ENCODE measurements at places on chromosomes 2 and 18.
A peak's percentile ranks its signal among the peaks of the same experiment; 100 is the strongest.

GRCh38 chr2:179826297-179826696, 35.1 kb downstream of the ZNF385B start:
- DNase-seq = no peak

DNA sequence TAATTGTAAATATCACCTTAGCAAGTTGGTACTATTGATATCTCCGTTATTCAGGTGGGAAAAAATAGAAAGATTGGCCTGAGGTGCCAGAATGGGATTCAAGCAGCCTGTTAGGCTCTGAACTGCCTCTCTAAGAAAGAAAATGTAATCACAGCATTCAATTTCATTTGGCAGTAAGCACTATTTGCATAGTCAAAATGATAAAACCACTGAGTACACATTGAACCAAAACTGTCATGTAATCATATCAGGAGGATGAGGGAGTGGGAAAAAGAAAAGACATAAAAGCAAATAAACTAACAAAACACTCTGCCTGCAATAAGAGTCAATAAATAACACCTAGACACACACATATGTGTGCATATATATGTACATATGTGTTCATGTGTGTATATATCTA, 103.9 kb upstream of the TACR1 start:
- DNase-seq = no peak

DNA sequence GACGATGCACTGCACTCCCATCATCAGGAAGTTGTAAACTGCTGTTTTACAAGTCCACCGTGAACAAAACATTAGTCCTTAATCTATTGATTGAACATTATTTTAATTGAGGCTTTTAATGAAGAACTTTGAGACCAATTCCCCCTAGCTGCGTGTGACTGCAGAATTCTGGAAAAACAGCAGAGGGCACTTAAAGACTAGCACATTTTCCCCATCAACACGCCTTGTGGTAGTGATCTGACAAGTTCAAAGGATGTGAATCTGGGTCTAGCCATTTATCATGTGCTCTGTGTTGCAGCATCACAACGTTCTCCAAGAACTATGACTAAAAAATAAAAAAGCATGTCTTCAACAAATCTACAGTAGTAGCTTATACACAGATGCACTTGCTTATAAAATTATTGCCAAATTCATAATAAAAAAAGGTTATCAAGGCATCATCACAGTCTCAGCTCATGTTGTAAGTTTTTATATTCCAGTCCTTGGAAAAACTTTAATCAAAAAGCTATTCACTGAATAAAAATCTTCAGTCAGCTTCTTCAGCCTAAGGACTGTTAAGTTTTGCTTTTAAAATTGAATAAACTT, 35.8 kb downstream of the SKOR2 start:
- DNase-seq = peak; percentile 27

DNA sequence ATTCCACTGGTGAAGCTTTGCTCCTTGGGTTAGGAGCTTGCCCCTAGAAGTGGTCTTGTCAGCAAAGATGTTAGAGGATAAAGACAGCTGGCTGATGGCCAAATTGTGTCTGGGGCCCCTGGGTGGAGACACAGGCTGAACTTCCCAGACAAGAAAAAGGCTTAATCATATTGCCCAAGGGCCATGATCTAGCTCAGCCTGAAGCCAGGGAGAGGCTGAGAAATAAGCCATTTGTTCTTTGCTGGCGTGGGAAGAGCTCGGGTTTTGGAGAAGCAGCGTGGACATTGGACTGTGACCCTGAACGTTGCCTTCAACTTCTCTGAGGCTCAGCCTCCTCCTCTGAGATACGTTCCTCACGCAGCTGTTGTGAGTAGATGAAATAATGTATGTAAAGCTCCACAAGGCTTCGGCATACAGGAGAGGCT, 153.0 kb downstream of the ZFP36L2 start:
- DNase-seq = no peak

DNA sequence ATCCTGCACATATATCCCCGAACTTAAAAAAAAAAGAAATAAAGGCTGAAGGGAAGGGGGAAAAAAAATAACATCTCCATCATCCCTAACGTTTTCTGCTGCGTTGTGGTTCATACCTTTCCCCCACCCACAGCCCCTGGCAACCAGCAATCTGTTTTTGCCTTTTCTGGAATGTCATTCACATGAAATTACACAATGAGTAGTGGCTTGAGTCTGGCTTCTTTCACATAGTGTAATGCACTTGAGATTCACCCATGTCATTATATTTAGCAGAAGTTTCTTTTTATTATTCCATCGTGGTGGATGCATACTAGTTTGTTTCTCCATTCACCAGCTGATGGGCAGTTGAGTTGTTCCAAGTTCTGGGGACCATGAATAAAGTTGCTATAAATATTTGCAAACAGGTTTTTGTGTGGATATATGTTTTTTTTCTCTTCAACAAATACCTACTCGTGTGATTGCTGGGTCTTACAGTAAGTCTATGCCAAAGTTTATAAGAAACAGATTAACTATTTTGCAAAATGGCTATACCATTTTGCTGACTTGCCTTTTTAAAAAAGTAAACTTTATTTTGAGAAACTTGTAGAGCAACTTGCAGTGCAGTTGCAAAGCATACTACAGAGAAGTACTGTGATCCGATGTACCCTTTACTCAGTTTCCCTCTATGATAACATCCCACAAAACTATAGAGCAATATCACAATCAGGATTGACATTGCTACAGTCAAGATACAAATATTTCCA, 322.5 kb downstream of the LPIN1 start:
- DNase-seq = no peak

- no peak for DNase-seq
These were observed 3.5 kb downstream of the YWHAQ start for GRCh38 chr2:9627310-9627709.

DNA sequence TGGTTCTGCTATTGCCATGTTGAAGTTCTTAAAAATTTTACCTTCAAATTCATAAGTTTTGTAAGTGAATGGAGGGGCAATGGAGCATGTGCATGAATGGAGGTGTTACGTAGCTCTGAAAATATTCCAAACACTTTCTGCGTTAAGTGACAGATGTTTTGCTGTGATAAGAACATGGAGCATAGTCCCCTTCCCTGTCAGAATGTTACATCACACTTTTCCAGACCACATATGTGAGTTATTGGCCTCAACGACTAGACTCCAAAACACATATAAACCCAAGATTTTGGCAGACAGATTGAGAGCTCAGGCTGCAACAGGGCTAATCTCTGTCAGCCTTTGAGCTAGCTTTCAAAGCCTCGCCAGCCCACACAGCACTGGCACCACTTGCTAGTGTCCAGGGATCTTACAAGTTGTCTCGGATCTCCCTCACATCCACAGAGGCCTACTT, 27.2 kb upstream of the MFSD6 start:
- DNase-seq = no peak

GRCh38 chr2:132448331-132448730, 31.7 kb downstream of the GPR39 start:
- DNase-seq = no peak

- DNase-seq = no peak
These were observed 141.5 kb downstream of the NCKAP5 start for GRCh38 chr2:133426791-133427190.

- no peak for DNase-seq
These were observed 35.5 kb downstream of the NXPH2 start for GRCh38 chr2:138744713-138745112.

DNA sequence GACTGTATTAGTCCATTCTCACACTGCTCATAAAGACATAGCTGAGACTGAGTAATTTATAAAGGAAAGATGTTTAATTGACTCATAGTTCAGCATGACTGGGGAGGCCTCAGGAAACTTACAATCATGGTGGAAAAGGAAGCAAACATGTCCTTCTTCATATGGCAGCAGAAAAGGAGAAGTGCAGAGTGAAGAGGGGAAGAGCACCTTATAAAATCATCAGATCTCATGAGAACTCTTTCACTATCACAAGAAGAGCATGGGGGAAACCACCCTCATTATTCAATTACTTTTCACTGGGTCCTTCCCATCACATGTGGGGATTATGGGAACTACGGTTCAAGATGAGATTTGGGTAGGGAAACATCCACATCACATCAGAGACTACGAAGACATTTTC, 43.0 kb upstream of the CAVIN2 start:
- DNase-seq = no peak

- DNase-seq = no peak
These were observed 30.9 kb downstream of the FAP start for GRCh38 chr2:162212366-162212765.

DNA sequence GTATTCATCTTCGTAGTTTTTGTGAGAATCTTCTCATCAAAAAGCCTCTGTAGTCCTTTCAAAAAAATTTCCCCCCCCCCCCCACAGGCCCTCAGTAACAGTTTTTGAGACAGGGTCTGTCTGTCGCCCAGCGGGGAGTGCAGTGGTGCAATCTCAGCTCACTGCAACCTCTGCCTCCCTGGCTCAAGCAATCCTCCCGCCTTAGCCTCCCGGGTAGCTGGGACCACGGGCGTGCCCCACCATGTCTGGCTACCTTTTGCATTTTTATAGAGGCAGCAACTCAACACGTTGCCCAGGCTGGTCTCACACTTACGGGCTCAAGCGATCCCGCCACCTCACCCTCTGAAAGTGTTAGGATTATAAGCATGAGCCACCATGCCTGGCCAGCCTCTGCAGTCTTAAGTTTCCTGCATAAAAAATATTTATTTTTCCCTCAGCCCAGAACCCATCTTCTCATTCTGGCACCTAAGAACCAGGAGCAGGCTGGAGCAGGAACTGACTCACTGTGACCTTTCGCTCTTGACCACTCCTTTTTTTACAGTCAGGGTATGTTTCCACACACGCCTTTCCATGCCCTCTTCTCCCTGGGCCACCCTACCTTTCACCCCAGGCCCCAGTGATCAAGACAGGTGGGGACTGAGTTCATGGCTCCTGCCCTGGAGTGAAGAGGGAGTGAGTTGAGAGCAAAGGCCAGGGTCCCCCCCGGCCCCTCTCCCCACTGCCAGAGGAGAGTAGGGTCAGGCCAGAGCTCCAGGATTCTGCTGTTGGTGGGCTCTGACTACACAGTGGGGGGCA, 32.5 kb upstream of the NT5DC4 start:
- no peak for DNase-seq

- DNase-seq = no peak
These were observed 131.9 kb downstream of the ATL2 start for GRCh38 chr2:38245114-38245641.

- no peak for DNase-seq
These were observed 78.3 kb upstream of the MAP4K3 start for GRCh38 chr2:39515273-39515896.

DNA sequence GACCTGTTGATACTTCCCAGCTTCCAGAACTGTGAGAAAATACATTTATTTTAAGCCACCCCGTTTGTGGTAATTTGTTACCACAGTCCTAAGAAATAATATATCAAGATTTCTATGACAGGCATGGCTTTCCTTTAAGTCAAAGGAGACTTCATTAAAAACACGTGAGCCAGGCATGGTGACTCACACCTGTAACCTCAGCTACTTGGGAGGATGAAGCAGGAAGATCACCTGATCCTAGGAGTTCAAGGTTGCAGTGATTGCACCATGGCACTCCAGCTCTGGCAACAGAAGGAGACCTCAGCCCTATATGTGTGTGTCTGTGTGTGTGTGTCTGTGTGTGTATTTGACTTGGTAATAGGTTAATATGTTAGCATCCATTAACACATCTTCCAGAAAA, 69.8 kb upstream of the SCN7A start:
- no peak for DNase-seq

- no peak for DNase-seq
These were observed 56.2 kb downstream of the EMILIN2 start for GRCh38 chr18:2903006-2903405.

DNA sequence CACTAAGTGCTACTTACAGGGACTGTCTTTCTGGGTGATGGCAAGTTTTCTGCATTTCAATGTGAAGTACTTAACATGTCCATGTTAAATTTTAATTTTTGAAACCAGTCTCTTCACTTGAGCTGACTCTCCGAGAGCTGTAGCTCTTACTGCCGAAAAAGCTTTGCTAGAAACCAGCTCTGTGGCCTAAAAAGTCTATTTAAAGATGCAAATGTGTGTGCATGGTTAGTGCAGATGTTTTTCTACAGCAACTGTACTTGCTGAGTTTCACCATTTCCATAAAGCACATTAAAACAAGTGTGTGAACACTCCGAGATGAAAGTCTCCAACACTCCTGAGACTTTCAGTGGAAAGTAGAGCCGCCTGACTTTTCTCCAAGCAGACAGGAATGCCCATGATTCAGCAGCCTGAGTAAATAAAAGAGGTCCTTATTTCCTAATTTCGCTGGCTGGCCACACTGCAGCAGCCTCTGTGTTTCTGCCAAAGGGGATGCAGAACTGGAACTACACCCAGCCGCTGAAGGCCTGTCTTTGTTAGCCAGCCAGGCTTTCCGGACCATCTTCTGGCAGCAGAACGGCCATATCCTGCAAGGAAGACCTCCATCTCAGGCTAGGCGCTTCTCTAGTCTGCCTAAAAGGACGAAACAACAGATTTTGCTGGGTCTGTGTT, 121.2 kb downstream of the ZNF521 start:
- no peak for DNase-seq

DNA sequence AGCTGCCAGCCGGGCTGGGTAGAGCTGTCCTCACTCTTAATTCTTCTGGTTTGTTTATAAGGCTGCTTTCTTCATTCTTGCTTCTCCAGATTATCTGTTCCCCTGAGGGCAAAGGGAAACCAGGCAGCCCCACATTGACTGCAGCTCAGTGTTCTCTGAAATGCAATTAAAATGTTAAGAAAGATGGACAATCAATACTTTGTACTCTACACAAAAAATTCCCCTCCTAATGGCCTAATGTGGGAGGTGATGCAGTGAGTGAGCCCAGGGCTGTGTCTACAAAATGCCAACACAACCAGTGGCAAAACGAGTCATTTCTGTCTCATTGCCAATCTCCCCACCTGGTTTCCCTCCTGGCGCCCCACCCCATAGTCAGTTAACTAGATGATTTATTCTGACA, 541.7 kb upstream of the RAB6C start:
- no peak for DNase-seq

GRCh38 chr2:231928901-231929725, 2.9 kb upstream of the NPPC start:
- DNase-seq = no peak

DNA sequence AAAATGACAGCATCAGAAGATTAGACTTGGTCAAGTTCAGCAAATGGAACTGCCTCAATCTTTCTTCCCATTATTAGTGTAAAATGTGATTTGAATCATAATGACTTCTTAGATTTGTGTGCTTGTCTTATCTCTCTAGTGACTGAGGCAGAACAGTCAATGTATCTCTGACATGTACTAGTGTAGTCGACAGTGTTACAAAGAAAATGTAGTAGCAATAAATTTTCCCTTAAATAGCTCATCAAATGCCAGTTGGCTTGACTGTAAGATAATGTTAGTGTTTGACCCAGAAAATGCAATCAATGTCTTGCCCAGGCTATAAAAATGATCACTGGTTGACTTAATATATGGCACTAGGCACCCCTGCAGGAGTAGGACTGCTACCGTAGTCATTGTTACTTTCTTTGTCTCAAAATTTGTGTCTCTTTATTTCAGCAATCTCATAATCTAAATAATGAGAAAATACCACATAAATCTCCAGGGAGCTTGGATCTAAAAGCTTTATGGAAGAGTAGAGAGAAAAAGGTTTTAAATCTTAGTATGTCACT, 1336.7 kb downstream of the DPP10 start:
- DNase-seq = no peak

- DNase-seq = no peak
These were observed 3.0 kb upstream of the ANKRD23 start for GRCh38 chr2:96846825-96847224.
